ENCODE measurements at places on chromosomes 4 and X.
A peak's percentile ranks its signal among the peaks of the same experiment; 100 is the strongest.

GRCh38 chr4:38677441-38677840 lies 13.4 kb downstream of the KLF3 start:
- no peak for DNase-seq
- no peak overlapping the region for H3K4me3 ChIP-seq
- H3K36me3 ChIP-seq = peaks cover 40% of the 10 kb centered on the region
- peaks cover 61% of the 10 kb centered on the region for H3K4me1 ChIP-seq
- peak overlapping the region; percentile 61 for H3K27ac ChIP-seq

DNA sequence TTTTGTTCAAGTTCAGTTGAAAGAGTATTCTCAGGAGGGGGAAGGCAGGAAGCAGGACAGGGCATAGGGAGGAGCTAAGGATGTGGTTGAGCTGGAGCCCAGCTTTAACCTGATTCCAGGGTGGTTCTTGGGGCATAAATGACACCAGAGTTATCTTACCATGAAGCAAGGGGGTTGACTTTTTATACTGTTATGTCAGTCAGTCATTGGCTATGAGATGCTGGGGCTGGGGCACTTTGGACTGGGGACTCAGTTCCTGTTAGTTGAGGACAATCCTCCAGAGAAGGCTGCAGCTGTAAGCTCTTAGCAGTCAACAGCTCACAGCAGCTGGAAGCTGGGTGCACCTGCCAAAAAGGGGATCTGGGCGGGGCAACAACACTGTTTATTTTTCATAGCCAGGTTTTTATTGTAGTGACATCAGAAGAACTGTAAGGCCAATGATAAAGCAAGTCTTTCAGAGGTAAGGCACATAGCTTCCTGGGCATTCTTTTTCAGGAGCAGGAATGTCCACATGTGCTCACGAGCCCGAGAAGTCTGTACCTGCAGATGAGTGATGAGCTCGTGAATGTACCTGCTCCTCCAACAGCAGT lies 78.5 kb downstream of the MID1IP1 start:
- H3K4me3 ChIP-seq = no peak overlapping the region
- H3K4me1 ChIP-seq = no peaks in the 10 kb centered on the region
- no peak for DNase-seq
- H3K27ac ChIP-seq = no peak overlapping the region

GRCh38 chrX:150487369-150488094 lies 80.9 kb upstream of the MTM1 start:
- H3K36me3 ChIP-seq = no peaks in the 10 kb centered on the region
- no peak overlapping the region for H3K27ac ChIP-seq
- H3K27me3 ChIP-seq = no peaks in the 10 kb centered on the region
- no peaks in the 10 kb centered on the region for H3K4me1 ChIP-seq

DNA sequence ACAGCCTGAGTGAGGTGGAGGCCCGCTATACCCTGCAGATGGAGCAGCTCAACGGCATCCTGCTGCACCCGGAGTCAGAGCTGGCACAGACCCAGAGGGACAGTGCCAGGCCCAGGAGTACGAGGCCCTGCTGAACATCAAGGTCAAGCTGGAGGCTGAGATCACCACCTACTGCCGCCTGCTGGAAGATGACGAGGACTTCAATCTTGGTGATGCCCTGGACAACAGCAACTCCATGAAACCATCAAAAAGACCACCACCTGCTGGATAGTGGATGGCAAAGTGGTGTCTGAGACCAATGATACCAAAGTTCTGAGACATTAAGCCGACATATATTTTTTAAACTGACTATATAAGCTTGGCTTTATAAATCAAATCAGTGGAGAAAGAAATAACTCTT lies 73.3 kb upstream of the HHIP start:
- H3K27ac ChIP-seq = no peak overlapping the region
- H3K36me3 ChIP-seq = no peaks in the 10 kb centered on the region
- no peaks in the 10 kb centered on the region for H3K4me1 ChIP-seq

- DNase-seq = no peak
- H3K27me3 ChIP-seq = no peaks in the 10 kb centered on the region
- H3K36me3 ChIP-seq = no peaks in the 10 kb centered on the region
- no peak overlapping the region for H3K4me3 ChIP-seq
- no peaks in the 10 kb centered on the region for H3K4me1 ChIP-seq
- no peak overlapping the region for H3K27ac ChIP-seq
Observed at GRCh38 chr4:156477636-156478035, 494.0 kb downstream of the PDGFC start.

- no peak overlapping the region for H3K27ac ChIP-seq
- no peak overlapping the region for H3K4me3 ChIP-seq
- DNase-seq = no peak
- H3K36me3 ChIP-seq = no peaks in the 10 kb centered on the region
Observed at GRCh38 chrX:53305219-53305995, 24.0 kb upstream of the IQSEC2 start.

DNA sequence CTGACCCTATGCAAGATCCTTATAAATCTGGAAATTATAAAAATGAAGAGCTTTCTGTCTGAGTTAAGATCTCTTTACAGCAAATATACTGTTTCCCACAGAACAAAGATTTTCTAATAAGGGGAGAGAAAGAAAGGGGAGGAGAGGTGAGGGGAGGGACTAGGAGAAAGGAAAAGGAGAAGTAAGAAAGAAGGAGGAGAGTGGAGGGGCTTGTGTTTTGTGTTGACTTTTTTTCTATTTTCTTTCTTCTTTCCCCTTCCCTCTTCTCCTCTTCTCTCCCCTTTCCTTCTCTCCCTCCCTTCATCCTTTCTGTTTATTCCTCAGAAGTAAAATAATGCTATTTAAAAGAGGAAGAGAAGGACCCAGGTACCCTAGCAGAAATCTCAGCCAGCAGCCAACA lies 6.2 kb downstream of the CXCL6 start:
- no peak overlapping the region for H3K4me3 ChIP-seq
- H3K36me3 ChIP-seq = no peaks in the 10 kb centered on the region
- H3K27me3 ChIP-seq = peaks cover 42% of the 10 kb centered on the region
- no peak overlapping the region for H3K27ac ChIP-seq
- no peaks in the 10 kb centered on the region for H3K4me1 ChIP-seq
- DNase-seq = no peak

DNA sequence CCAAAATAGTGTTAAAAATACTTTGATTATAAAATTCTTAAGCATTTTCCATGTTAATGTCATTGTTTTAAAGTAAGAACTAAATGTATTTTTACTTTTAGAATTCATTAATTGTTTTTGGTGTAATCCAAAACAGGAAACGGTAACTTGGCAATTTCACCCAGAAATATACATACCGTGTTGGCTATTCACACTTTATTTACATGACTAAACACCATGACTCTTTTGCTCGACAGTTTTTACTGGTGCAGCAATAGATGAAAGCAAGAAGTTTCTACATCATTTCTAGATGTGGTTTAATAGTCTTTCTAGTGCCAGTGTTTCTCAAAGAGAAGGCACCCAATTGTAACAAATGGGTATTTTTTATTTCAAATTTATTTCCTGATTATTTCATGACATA lies 25.6 kb upstream of the MAGEA1 start:
- no peaks in the 10 kb centered on the region for H3K4me1 ChIP-seq
- no peak overlapping the region for H3K4me3 ChIP-seq
- peaks cover 4% of the 10 kb centered on the region for H3K27me3 ChIP-seq
- H3K27ac ChIP-seq = no peak overlapping the region
- no peaks in the 10 kb centered on the region for H3K36me3 ChIP-seq
- no peak for DNase-seq

DNA sequence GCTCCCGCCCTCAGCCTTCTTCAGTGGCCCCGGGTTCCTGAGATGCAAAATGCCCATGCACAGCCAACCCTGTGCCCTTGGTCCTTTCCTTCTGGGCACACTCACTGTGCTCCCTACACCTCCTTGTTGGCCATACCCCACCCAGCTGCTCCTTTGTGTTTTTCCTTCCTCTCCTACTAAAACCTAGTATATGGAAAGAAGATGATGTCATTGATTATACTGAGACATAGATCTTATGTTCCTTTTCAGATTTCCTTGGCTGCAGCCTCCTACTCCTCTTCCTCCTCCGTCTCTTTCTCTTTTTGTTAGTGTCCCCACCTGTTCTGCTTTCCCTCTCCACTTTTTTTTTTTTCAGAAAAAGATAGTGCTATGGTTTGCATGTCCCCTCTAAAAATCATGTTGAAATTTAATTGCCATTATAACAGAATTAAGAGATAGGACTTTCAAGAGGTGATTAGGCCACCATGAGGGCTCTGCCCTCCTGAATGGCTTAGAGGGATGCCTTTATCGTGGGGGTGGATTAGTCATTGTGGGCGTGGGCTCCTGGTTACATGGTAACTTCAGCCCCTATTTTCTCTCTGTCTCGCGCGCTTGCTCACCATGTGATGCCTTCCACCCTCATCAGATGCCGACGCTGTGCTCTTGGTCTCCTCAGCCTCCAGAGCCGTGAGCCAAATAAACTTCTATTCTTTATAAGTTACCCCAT lies 254.9 kb upstream of the GATB start:
- no peak overlapping the region for H3K4me3 ChIP-seq
- no peak for DNase-seq
- peaks cover 2% of the 10 kb centered on the region for H3K4me1 ChIP-seq
- H3K27ac ChIP-seq = no peak overlapping the region
- no peaks in the 10 kb centered on the region for H3K36me3 ChIP-seq
- peaks cover 14% of the 10 kb centered on the region for H3K27me3 ChIP-seq

- peaks cover 4% of the 10 kb centered on the region for H3K4me1 ChIP-seq
- no peak overlapping the region for H3K27ac ChIP-seq
- H3K4me3 ChIP-seq = no peak overlapping the region
- no peak for DNase-seq
Observed at GRCh38 chrX:17082831-17083230, 136.4 kb downstream of the REPS2 start.

DNA sequence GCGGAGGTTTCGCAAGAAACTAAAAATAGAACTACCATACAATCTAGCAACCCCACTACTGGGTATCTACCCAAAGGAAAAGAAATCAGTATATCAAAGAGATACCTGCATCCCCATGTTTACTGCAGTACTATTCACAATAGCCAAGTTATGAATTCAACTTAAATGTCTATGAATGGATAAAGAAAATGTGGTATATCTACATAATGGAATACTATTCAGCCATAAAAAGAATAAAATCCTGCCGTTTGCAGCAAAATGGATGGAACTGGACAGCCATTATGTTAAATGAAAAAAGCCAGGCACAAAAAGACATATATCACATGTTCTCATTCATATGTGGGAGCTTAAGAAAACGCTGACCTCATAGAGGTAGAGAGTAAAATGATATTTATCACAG lies 65.3 kb downstream of the LCORL start:
- H3K27me3 ChIP-seq = no peaks in the 10 kb centered on the region
- no peak overlapping the region for H3K4me3 ChIP-seq
- peaks cover 46% of the 10 kb centered on the region for H3K36me3 ChIP-seq
- H3K4me1 ChIP-seq = no peaks in the 10 kb centered on the region
- H3K27ac ChIP-seq = no peak overlapping the region

DNA sequence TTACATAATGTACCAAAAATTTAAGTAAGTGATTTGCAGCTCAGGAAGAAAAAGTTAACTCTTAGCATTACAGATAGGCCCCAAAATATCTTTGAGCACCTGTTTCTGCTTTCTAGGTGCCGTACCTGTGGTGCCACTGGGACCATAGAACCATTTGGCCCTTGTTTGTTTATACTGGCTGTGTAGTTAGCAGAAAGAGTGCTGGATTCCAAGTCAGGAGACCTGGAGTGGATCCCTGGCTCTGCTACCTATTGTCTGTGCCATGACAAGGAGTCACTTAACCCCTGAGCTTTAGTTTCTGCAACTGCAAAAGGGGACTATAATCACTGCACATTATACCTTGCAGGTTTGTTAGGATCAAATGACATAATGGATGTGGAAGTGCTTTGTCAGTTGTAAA lies 137.8 kb upstream of the GPR101 start:
- no peak overlapping the region for H3K27ac ChIP-seq
- H3K27me3 ChIP-seq = no peaks in the 10 kb centered on the region
- DNase-seq = no peak
- no peak overlapping the region for H3K4me3 ChIP-seq
- H3K4me1 ChIP-seq = no peaks in the 10 kb centered on the region

DNA sequence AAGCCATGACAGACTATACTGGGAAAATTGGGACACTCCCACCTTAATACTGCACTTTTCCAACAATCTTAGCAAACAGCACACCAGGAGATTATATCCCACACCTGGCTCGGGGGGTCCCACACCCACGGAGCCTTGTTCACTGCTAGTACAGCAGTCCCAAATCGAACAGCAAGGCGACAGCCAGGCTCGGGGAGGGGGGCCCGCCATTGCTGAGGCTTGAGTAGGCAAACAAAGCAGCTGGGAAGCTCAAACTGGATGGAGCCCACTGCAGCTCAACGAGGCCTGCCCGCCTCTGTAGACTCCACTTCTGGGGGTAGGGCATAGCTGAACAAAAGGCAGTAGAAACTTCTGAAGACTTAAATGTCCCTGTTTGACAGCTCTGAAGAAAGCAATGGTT lies 118.3 kb downstream of the MAGEB5 start:
- H3K36me3 ChIP-seq = no peaks in the 10 kb centered on the region
- DNase-seq = no peak
- no peaks in the 10 kb centered on the region for H3K27me3 ChIP-seq

GRCh38 chr4:128776794-128777216 lies 32.7 kb upstream of the JADE1 start:
- no peak overlapping the region for H3K4me3 ChIP-seq
- H3K4me1 ChIP-seq = peaks cover 19% of the 10 kb centered on the region
- H3K27me3 ChIP-seq = peaks cover 3% of the 10 kb centered on the region
- no peaks in the 10 kb centered on the region for H3K36me3 ChIP-seq
- H3K27ac ChIP-seq = no peak overlapping the region
- DNase-seq = no peak

- H3K36me3 ChIP-seq = no peaks in the 10 kb centered on the region
- H3K4me3 ChIP-seq = no peak within 1 kb of the TSS
- DNase-seq = no peak
- H3K27ac ChIP-seq = no peak within 1 kb of the TSS
- H3K4me1 ChIP-seq = no peaks in the 10 kb centered on the region
Observed at GRCh38 chrX:44843753-44844152, at the start of gene DUSP21. Gene DUSP21 (plus strand): TSS chrX:44844021. CDS start chrX:44844133, 112 bp downstream.

DNA sequence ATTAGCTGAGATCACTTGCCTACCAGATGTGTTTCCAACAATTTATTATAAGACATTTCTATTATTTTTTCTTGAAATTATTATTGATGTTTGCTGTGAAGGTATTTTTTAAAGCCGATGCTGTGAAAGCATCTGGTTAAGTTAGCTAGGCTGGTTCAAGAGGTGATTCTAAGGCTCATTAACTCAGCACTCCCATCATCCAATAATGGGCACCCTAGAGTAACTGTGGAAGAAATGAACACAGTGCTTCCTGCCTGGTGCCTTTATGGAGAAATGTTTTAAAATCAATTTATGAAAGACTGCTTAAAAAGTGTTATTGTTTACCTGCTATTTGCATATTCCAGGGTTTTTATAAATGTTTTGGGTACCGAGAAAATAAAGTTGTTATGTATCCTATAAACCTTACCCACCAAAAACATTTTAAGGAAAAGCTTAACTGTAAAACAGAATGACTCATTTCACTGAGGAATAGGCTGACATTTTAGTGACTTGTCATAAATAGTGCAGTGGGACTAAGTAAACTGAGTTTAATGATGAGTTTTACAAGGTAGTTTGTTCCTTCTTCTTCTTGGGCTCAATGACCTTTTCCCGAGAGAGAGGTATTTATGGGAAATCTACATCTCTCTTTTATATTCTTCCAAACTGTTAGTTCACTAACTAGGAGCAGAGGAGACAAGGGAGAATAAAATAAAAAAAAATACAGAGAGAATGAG lies 310.0 kb upstream of the AADAT start:
- no peaks in the 10 kb centered on the region for H3K36me3 ChIP-seq
- H3K4me3 ChIP-seq = no peak overlapping the region
- no peaks in the 10 kb centered on the region for H3K4me1 ChIP-seq
- peaks cover 5% of the 10 kb centered on the region for H3K27me3 ChIP-seq

GRCh38 chr4:141757287-141757686 lies 120.9 kb downstream of the IL15 start:
- H3K4me3 ChIP-seq = no peak overlapping the region
- no peaks in the 10 kb centered on the region for H3K4me1 ChIP-seq
- H3K27ac ChIP-seq = no peak overlapping the region
- no peak for DNase-seq
